ENCODE measurements at places on chromosomes 7 and 10.

DNA sequence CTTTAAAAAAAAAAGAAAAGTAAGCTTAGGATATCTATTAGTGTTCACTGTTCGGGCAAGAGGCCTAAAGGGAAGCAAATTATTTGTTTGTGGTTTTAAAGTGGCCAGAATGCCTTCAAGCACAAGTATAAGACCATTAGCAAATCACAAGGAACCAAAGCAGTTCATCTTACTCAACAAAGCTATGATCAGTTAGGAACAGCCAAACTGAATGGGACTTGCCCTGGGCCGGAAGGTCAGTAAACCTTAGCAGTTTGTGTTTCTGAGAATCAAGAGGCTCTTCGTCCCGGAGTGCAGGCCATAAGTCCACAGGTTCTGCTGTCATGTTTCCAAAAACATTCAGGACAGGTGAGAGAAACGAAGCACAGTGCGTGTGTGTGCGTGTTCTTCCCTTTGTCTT, 4.5 kb downstream of the FBXW4 start:
- DNase-seq: no peak

GRCh38 chr7:122035876-122036275, 108.2 kb downstream of the AASS start:
- no peak for DNase-seq

DNA sequence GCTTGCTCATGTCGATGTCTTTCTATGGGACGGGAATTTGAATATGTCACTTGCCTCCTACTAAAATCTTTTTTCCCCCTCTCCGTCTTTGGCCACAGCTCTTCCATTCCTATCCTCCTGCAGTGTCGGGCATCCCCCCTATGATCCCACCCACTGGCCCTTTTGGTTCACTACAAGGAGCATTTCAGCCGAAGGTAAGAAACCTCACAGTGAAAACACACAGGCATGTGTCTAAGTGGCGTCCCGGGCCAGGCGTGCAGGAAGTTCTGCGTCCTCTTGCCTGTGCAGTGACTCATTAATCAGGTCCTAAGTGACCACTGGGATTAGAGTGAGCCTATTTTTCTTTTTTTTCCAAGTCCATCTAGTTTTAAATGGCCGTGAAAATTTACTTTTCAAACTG, 360.5 kb upstream of the GALNT17 start:
- no peak for DNase-seq

DNA sequence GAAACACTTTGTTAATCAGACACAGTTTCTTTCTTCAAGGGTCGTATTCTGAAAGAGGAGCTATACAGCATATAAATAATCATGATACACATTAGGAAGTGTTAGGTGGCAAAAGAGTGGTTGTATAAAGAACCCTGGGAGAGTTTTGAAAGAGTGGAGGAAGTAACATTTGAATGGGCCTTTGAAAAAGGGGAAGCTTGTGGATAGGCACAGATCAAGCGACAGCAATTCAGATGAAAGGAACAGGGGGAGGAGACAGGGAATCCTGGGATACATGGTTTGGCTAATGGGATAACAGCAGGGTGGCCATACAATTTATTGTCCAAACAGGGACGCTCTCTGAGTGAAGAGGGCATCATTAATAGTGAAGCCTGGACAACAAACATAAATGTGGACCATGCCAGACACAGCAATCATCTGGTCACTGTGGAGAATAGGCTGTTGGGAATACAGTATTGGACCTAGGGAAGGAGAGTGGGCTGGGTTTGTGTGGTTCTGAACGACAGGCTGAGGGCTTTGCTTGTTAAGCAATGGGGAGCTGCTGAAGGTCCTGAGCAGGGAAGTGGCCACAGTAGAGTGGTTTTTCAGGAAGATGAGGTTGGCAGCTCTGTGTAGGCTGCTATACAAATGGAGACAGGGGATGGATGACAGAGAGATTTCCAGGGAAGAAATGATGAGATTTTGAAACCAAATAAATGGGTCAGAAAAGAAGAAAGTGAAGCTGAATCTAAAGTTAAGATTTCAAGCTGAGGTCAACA, 75.9 kb downstream of the ICA1 start:
- no peak for DNase-seq

All from GM06990 (cell line).